Heart left ventricle (tissue), 16 donors: ENCODE measurements at places on chromosomes 6 and 20. TPM values are rescaled to one million over a fixed set of nuclear protein-coding genes. Genes with fewer than 3 reads are reported as not detected.

PNPLA1 gene
- polyA plus RNA-seq, result not detected

IP6K3 gene
- 59.2 TPM for polyA plus RNA-seq

COL21A1 gene
- 43.9 TPM for polyA plus RNA-seq

SMLR1 gene
- polyA plus RNA-seq, result not detected

EDEM2 gene
- polyA plus RNA-seq, result 29.7 TPM

DLK2 gene
- polyA plus RNA-seq, result 3.2 TPM

ZC3H12D gene
- 0.23 TPM for polyA plus RNA-seq

LGSN gene
- not detected for polyA plus RNA-seq

DEFB115 gene
- polyA plus RNA-seq, result not detected

HCRTR2 gene
- not detected for polyA plus RNA-seq

TBXT gene
- not detected for polyA plus RNA-seq

NHSL1 gene
- 13.9 TPM for polyA plus RNA-seq

MYLK4 gene
- 0.38 TPM for polyA plus RNA-seq

IRF4 gene
- polyA plus RNA-seq, result 0.08 TPM

ZNF335 gene
- 7.0 TPM for polyA plus RNA-seq

SMIM26 gene
- 190 TPM for polyA plus RNA-seq

CDSN gene
- polyA plus RNA-seq, result 0.15 TPM

OR12D3 gene
- not detected for polyA plus RNA-seq

DHX16 gene
- 16.1 TPM for polyA plus RNA-seq

TNXB gene
- polyA plus RNA-seq, result 23.8 TPM

PAK5 gene
- polyA plus RNA-seq, result not detected

PLA2G7 gene
- polyA plus RNA-seq, result 0.26 TPM

CNKSR3 gene
- polyA plus RNA-seq, result 9.8 TPM
